ENCODE measurements at places on chromosomes 12 and 14.

DNA sequence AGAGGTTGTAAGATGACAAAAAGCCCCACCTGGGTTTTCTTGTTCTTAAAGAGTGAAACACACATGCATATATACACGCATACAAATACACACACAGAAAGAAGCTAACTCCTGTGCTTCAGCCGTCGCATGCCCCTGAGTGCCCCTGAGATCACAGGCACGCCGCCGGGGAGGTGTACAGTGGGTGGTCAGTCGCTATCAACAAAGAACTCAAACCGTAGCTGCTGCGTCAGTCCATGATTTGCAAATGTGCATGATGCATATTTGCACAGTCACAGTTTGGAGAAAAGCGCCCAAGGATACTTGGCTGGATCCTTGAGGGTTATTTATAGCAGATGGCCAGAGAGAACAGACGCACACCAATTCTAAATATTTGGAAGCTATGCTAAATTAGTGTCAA lies 206.9 kb downstream of the TMEM132D start:
- no peak for DNase-seq

GRCh38 chr14:49408187-49408933 lies 177.8 kb downstream of the RPS29 start:
- no peak for DNase-seq

DNA sequence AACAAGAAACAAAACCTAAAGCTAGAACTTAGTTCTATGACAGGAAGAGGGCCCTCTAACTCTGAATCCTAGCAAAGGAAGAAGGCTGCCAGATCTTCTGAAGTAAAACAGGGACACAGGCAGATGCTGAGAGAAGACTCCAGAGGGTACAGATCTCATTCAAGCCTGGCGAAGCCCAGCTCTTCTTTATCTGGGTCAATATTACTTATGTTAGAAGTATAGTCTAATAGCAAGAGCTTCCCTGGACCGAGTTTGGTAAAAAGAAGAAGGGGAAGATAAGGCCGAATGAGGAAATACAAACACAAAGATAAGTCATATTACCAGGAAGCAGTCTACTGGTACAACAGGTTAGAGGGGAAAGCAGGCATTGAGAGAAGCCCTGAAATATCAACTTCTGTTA lies 79.9 kb upstream of the CCDC91 start:
- no peak for DNase-seq

- DNase-seq = no peak
Measured at GRCh38 chr14:71244341-71244740, 337.1 kb downstream of the PCNX1 start.

DNA sequence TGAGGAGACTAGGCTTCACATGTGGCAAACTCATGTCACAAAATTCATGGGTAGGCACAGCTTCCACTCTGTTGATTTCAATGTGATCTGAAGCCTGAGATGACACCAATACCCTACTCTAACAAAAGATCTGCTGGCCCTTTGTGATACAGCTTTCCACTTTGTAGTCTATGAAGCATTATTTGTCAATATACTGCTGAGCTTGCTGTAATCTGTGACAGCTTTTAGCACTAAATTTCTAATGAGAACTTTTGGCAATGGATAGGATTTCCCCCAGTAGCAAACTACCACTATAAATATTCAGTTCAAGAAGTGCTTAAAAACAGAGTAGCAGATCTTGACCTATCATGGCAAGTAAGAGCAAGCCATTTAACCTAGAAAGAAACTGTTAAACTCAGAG lies 5.6 kb upstream of the HEATR5A start:
- no peak for DNase-seq
